ENCODE measurements at places on chromosomes 6 and 20.

GRCh38 chr6:37495244-37495934, 4.3 kb downstream of the CCDC167 start:
- no peak for DNase-seq

DNA sequence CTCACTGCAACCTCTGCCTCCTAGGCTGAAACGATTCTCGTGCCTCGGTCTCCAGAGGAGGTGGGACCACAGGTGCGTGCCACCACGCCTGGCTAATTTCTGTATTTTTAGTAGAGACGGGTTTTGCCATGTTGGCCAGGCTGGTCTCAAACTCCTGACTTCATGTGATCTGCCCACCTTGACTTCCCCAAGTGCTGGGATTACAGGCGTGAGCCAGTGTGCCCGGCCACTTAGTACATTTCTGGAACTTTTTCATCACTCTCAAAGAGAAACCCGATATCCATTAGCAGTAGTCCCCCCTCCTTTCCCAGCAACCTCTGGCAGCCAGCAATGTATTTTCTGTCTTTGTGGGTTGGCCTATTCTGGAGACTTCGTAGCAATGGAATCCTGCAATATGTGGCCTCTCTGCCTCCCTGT, 109.8 kb downstream of the JARID2 start:
- DNase-seq: no peak

- DNase-seq: no peak
Observed at GRCh38 chr6:27980111-27980510, 23.1 kb downstream of the OR2B6 start.

- no peak for DNase-seq
Observed at GRCh38 chr6:46211917-46212316, 41.1 kb upstream of the ENPP5 start.

Measured in thoracic aorta (tissue), 2 donors.